Activated naive CD4-positive, alpha-beta T cell treated with Interleukin-2 at 50 U/mL for 16 hours (primary cell): ENCODE measurements at places on chromosomes 6 and 20.

- DNase-seq, result no peak
Measured at GRCh38 chr6:169274781-169275180, 21.1 kb upstream of the THBS2 start.

DNA sequence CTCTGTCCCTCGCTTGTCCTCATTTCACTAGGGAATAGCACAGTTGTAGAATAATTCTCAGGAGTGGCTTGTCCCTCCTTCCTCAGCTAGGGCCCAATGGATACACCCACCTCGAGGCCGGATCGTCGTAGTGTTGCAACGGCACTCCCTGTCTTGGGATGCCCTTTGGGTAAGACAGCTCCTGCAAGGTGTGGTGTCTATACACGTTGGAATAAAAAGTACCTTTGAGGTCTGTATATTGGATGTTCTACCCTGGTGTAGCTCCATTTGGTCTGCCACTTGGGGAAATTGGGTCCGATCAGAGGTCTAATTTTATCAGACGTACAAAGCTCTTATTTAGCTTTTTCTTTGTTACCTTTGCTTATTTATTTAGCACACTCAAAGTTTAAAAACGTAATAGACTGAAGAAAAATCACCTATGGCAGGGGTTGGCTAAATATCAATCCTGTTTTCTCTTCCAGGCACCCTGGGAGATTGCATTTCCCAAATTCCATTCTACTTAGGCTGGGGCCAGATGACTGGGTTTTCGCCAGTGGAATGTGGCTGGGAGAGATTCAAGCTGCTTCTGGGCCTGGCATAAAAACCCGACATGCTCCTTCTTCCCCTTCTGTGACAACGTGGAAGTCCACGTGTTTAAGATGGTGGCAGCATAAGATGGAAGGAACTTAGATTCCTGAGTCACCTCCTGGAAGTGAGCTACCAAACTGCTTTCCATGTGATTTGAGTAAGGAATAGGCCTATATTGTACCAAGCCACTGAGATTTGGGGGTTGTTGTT lies 82.3 kb upstream of the CD83 start:
- no peak for DNase-seq

DNA sequence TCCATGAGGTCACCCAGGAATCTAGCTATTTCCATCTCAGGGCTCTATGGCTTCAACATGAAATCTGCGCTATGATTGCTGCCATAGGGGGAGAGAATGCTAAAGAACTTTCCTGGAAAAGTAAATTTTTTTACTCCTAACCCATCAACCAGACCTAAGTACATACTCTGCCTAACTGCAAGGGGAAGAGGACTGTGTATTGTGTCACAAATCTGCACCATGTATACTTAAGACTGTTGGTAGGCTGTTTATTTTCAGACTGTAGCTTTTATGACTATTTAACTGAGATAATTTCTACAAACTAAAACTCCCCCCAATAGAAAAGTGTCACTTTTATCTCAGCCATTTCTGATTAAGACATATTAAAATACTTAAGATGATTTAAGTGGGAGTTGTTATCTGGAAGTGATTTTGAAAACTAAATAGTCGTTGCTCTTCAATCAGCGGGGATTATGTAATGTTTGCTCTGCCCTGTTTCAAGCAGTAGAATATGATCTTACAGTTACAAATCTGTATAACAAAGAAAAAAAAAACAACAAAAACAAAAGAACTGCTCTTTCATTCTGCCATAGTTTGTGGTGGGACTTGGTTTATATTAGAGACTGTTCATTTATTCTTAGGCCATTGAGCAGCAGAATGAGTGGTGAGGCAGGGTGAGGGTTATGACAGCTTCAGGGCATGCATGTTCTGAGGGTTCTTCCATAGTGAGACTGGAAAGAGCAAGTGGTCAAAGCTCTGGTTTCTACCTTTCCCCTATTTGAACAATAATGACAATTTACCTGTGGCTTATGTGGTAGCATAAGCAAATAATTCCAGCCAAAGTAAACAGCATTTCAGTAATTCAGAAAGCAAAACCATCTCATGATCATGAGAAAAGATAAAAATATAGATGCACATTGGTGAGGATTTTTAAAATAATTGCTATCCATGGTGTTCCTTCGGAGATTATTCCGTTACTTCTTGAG lies 126.3 kb upstream of the CEP162 start:
- DNase-seq, result no peak

- no peak for DNase-seq
Measured at GRCh38 chr6:154268486-154268885, 88.1 kb downstream of the IPCEF1 start.

DNA sequence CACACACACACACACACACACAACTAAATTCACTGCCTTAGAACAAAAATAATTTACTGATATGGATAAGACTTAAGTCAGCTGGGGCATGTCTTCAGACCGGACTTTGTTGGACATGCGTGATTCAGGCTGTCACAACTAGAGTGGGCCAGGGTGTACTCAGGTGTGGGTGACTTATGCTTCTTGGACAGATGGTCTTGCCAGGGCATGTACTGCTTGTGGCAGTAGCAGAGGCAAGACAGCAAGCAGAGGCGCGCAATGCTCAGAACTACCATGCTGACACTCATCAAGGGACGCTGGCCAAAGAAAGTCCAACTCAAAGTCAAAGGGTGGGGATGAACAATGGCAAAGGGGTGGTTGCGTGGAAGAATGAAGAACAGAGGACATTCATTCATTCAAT lies 437.5 kb downstream of the CBLN4 start:
- no peak for DNase-seq
